ENCODE measurements at places on chromosomes 6 and 20. TPM values are rescaled to one million over a fixed set of nuclear protein-coding genes. Genes with fewer than 3 reads are reported as not detected.

- peaks cover 17% of the 10 kb centered on the region for H3K4me1 ChIP-seq
- DNase-seq, result no peak
Measured at GRCh38 chr20:24166123-24166381, 177.5 kb upstream of the GGTLC1 start.

The SERPINB6 gene
- 150 TPM for total RNA-seq

- no peaks in the 10 kb centered on the region for H3K27me3 ChIP-seq
- DNase-seq, result no peak
- H3K36me3 ChIP-seq, result no peaks in the 10 kb centered on the region
- H3K27ac ChIP-seq, result no peak overlapping the region
Measured at GRCh38 chr6:93235775-93236174, 183.6 kb downstream of the EPHA7 start.

DNA sequence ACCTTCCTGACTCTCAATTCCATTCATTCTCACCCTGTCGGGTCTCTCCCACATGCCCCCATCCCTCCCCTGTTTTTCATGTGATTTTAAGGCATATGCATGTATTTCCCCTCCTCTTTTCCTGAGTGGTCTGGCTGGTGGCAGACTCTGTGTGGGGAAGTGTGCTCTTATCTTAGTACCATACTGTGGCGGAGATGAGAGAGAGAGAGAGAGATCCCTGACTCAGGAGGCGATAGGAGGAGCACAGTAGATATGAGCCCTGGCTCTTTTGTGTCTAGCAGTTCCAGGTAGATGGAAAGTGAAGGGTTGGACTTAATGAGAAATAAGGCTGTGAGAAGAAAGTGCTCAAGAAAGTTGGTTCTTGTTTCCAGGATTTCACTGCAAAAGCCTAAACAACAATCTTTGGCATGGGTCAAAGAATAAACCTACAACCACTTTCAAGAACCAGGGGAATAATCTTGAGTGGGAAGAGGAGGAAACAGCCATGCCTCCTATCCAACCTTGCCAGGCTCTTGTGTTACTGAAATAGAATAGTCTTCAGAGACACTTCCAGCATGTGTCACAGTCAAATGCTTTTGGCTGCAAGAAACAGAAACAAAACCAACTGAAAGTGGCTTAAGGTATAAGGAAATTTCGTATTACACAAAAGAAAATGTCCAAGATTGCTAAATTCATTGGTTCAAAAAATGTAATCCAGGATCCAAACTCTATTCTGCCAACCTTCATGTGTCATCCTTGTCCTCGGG, 123.8 kb upstream of the MYLIP start:
- H3K4me3 ChIP-seq, result no peak overlapping the region
- H3K27me3 ChIP-seq, result no peaks in the 10 kb centered on the region
- H3K36me3 ChIP-seq, result no peaks in the 10 kb centered on the region
- no peak overlapping the region for H3K27ac ChIP-seq
- DNase-seq, result no peak
- no peaks in the 10 kb centered on the region for H3K4me1 ChIP-seq

- no peak overlapping the region for H3K27ac ChIP-seq
- H3K4me3 ChIP-seq, result no peak overlapping the region
- no peaks in the 10 kb centered on the region for H3K27me3 ChIP-seq
- DNase-seq, result no peak
- H3K36me3 ChIP-seq, result no peaks in the 10 kb centered on the region
- no peaks in the 10 kb centered on the region for H3K4me1 ChIP-seq
Measured at GRCh38 chr6:142294679-142295078, 7.1 kb upstream of the ADGRG6 start.

GRCh38 chr20:35618263-35619131, 2.9 kb downstream of the SPAG4 start:
- H3K4me3 ChIP-seq, result peak overlapping the region; percentile 34
- H3K36me3 ChIP-seq, result no peaks in the 10 kb centered on the region
- no peaks in the 10 kb centered on the region for H3K27me3 ChIP-seq

GRCh38 chr20:23637282-23638221, at the start of gene CST3:
Gene CST3, minus strand, starts transcription at chr20:23637955. Its CDS starts 93 bp downstream, at chr20:23637862.
- H3K4me1 ChIP-seq, result peaks cover 48% of the 10 kb centered on the region
- peak; percentile 97 for DNase-seq
- peaks cover 28% of the 10 kb centered on the region for H3K36me3 ChIP-seq
- no peaks in the 10 kb centered on the region for H3K27me3 ChIP-seq
- H3K27ac ChIP-seq, result peak within 1 kb of the TSS; percentile 96

DNA sequence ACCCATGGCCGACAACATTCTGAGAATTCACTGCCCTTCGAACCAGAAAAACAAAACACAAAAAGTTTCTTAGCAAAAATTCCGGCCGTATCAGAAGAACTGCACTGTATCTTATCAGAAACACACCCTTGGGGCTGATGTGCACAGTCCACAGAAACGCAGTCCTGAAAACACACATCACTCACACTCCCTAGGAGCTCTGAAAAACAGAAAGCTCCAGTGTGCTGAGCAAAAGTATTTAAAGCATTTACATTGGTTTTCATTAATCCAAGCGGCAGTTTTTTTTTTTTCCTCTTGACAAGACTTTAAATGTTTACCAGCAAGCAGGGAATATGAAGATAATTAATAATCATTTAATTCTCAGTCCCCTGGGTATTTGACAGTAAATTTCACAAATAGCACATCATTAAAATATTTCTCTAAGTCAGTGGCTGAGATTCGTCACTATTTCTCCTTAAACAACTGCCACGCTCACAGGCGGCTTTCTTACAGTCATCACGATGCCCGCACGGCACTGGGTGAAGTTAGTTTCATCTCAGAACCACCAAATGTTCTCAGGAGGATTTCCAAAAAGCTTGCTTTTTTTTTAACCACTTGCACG, 13.3 kb downstream of the NFATC2 start:
- no peaks in the 10 kb centered on the region for H3K27me3 ChIP-seq
- H3K4me3 ChIP-seq, result no peak overlapping the region
- H3K36me3 ChIP-seq, result no peaks in the 10 kb centered on the region
- DNase-seq, result no peak

DNA sequence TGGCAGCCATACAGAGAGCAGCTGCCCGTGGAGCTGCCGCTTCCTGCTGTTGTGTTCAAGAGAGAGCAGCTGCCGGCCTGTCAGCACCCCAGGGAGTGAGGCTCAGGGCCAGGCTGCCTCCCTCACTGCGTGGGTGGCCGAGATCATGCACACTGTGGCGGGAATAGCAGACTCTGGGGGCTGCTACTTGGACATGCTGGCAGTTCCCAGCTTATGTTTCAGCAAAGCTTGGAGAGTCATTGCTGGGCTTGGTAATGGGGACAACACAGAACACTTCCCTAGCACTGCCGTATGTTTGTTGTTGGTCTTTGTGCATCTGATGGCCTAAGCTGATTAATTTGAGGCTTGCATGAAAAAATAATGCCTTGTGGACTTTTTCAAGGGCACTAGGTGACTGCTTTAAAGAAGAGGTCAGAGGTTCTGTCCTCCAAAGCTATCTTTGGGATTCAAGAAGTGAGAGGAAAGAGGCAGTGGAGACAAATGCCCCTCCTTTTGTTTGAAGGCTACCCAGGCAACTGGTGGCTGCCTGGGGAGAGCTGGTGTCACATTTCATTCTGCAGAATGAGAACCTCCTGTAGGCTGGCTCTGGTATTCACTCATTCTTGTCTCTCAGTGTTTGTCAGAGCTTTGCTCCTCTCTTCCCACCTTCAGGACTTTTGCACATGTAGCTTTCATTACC, 18.8 kb downstream of the MRAP2 start:
- H3K27ac ChIP-seq, result no peak overlapping the region
- no peaks in the 10 kb centered on the region for H3K36me3 ChIP-seq
- H3K4me1 ChIP-seq, result no peaks in the 10 kb centered on the region
- H3K4me3 ChIP-seq, result no peak overlapping the region

DNA sequence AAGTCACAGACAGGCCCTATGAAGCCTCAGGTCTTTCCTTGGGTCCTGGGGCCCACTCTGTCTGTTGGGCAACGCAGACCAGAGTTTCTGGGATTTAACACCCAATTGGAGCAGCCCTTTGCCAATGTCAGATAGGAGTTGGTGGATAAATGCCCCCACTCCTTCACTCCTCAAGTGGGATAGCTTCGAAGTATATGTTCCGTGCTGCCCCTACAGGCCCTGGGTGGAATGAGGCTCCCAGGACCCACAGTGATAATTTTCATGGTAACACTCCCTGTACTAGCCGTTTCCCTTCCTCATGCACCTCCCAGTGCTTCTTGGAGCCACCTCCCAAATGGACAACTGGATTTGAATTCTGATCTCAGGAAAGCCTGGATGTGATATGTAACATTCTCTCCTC, 145.4 kb downstream of the FOXA2 start:
- H3K4me3 ChIP-seq, result no peak overlapping the region
- no peak for DNase-seq
- H3K4me1 ChIP-seq, result no peaks in the 10 kb centered on the region
- H3K27me3 ChIP-seq, result no peaks in the 10 kb centered on the region
- H3K36me3 ChIP-seq, result no peaks in the 10 kb centered on the region

The LY6G6D gene
- 2.9 TPM for total RNA-seq

Data from sigmoid colon (tissue), 7 donors.